ENCODE measurements at places on chromosomes 6 and 20.

DNA sequence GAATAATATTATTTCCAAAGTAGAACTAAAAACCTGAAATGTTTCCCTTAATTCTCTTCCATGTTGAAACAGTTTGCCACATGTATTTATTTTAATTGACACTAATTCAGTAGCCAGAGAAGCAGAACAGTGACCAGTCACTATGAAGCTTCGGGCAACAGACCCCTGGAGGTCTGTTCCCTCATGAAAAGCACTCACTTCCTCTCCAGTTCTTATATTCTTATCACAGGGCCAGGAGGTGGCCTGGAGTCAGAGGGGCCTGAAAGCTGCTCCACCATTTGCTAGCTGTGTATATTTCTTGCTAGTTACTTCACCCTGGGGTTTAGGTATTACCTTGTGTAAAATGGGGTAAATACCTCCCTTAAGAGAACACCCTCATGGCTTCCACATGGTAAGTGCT lies 49.1 kb downstream of the MAP7 start:
- DNase-seq = no peak

GRCh38 chr20:62625516-62625915 lies 16.8 kb upstream of the SLCO4A1 start:
- DNase-seq = no peak

DNA sequence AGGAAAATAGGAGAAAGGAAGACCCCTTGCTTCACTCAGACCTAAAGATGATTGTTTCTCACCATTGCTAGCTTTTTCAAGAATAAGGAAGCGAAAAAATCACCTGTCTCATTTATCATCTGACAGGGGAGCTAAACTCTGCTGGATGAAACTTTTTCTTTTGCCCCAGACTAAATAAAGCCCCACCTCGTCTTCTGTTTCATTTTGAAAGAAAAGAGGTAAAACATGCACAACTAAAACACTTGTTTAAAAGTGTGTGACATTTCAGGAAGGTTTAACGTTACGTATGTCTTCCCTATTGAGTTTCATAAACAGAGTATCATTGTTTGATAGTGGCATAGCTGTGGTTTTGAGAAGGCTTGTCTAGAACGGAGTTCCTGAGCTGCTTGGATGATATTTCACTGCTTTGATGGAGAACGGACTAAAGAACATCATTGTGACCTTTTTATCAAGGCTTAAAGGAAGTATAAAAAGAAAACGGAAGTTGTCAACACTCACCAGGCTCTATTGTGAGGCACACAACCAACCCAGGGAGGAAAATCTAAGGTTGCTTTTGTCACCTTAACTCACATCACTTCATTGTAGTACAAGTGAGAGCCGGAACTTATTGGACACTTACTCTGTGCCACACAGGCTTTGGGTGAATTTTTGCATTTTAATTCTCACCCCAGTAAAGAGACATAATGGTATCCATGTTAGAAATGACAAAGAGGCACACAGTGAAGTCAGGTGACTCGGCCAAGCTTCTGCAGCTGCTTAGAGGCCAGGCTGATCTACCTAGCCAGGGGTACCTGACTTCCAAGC lies 29.5 kb downstream of the TSHZ2 start:
- DNase-seq = no peak

GRCh38 chr6:159788753-159789376 lies 537 bp downstream of the TCP1 start:
- no peak for DNase-seq

GRCh38 chr20:4303136-4303535 lies 287.8 kb upstream of the RNF24 start:
- DNase-seq = no peak

DNA sequence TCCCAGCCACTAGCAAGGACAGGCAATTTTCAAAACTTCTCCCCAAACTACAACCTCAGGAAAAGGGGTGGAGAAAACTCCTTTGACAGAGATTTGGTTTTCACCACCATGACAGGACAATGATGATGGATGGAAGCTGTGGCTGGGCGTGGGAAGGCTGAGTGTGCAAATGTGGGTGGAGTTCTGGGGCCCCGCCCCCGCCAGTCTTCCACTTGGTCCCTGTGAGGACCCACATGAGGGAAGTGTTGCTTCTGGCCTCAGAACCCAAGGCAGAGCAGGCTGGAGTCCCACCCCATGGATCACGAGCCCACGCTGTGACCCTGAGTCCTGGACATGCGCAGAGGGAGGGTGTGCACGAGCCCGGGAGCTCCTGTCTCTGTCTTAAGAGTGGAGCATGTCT lies 21.5 kb upstream of the MRGBP start:
- no peak for DNase-seq

GRCh38 chr6:13159300-13159699 lies 169.0 kb downstream of the TBC1D7 start:
- no peak for DNase-seq

DNA sequence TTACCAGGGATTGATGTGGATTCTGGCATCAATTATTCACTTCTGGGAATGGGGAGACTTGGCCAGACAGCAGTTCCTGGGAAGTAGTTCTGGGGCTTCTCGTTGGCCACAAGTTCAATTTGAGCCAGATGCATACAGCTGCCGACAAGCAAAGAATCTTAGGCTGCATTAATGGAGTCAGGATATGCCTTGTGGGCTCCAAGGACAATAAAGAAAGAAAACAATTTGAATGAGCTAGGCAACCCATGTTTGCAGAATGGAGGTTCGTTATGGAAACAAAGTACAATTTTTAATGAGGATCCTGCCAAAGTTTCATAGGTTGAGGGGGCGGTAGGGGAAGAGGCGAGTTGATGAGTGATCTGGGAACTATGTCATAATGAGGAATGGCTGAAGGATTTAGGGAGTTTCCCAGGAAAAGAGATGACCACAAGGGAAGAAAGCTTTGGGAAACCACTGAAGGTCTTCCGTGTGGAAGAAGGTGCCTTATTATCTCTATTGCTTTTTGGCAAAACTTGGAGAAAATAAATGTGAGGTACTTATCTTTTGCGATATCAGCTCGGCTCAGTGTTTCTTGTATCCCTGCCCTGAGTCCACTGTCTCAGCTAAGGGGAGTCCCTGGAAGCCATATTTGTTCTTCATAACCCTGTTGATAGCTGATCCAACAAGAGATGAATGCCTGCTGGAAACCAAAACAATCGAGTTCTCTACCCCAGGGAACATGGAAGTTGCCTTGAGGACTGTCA lies 181.0 kb upstream of the ZNF217 start:
- DNase-seq = no peak

DNA sequence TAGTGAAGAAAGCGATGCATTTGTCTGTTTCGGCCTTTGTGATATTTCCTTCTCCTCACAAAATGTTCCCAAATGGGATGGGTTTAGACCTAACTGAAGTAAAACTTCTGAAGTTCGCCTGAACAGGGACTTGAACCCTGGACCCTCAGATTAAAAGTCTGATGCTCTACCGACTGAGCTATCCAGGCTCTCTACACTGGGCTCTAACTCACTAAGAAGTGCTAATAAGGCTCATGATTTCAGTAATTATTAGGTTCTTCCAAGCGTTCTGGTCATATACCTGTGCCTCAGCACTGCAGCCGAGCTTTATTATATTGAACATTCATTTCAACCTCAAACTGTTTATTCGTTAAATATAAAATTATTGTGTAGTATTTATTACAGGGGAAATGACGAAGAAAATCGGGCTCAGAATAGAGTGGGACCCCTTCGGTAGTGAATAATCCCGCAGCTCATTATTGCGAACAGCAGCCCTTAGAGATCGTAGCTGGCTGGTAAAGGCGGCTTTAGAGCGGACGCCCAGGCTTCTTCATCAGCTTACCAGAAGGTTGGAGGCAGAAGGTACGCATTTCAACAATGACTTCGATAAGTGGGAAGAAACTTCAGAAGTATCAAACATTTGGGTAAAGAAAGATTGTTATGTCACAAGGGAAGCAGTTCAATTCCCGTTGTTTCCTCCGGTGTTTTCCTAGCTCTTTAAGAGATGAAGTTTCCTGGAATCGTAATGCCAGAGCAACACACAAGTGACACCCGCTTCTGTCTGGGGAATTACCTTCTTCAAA lies 119.0 kb upstream of the ZNF184 start:
- DNase-seq = no peak

DNA sequence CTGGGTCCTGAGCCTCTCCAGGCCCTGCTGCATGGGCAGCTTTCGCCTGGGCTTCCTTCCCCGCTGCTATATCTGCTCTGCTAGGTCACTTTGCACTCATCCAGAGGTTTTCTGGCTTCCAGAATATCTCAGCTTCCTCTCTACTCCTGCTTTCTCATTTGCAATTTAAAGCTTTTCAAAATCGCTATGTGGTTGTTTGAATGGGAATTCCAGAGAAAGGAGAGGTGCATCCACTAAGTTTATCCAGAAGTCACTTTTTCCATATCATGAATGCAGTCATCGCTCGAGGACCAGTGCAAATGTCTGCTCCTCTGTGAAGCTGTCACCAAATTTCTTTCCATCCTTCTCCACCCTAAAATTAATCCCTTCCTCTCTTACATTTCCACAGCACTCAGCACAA lies 61.2 kb downstream of the SOD2 start:
- no peak for DNase-seq

GRCh38 chr6:158599635-158600034 lies 39.7 kb downstream of the TMEM181 start:
- DNase-seq = no peak

DNA sequence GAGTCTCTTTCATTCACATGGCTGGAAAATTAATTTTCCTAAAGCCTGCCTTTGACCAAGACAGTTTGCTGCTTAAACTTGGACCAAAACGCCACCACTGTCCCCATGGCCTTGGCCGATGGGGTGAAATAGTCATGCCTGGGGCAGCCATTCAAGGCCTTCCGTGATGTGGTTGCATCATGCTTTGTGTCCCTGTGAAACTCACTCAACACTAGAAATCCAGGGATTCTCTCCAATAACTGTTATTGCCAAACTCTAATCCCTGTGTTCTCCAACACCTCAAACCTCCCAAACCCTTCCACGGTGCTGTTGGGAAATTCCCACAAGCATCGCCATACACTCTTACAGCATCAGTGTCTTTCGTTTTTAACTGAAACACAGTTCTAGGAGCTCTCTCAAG lies 1.4 kb upstream of the TXNDC5 start:
- DNase-seq = no peak
